Activated T-cell treated with anti-CD3 and anti-CD28 coated beads for 48 hours (primary cell): ENCODE measurements at places on chromosomes 16 and 17.

GRCh38 chr17:40824015-40824832, 1.8 kb upstream of the KRT10 start:
- no peak for DNase-seq

- DNase-seq: no peak
Measured at GRCh38 chr17:61660746-61661485, 69.9 kb upstream of the NACA2 start.

- no peak for DNase-seq
Measured at GRCh38 chr16:12062343-12063003, 85.9 kb downstream of the SNX29 start.

- DNase-seq: no peak
Measured at GRCh38 chr17:82315703-82316358, 1.6 kb downstream of the CD7 start.

GRCh38 chr17:57370037-57370581, 113.8 kb downstream of the MSI2 start:
- no peak for DNase-seq

- no peak for DNase-seq
Measured at GRCh38 chr17:16972346-16972745, 428 bp upstream of the TNFRSF13B start.

GRCh38 chr17:17504341-17505140, 8.3 kb upstream of the RASD1 start:
- DNase-seq: no peak

DNA sequence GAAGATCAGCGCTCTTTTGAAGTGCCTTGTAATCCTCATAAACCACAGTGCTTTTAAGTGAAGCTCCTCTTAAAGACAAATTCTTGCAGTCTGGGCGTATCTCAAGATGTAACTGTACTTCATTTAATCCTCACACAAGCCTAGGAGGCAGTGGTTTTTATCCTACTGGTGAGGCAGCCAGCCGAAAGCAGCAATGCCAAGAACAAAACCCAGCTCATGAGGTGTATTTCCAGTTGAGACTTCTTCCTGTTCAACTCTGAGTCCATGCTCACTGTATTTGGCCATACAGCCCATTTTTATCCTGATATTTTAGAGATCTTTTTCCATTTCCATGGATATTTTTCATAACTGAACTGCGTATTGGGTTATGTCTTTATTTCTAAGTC, 13.7 kb downstream of the CTRB2 start:
- DNase-seq: no peak

DNA sequence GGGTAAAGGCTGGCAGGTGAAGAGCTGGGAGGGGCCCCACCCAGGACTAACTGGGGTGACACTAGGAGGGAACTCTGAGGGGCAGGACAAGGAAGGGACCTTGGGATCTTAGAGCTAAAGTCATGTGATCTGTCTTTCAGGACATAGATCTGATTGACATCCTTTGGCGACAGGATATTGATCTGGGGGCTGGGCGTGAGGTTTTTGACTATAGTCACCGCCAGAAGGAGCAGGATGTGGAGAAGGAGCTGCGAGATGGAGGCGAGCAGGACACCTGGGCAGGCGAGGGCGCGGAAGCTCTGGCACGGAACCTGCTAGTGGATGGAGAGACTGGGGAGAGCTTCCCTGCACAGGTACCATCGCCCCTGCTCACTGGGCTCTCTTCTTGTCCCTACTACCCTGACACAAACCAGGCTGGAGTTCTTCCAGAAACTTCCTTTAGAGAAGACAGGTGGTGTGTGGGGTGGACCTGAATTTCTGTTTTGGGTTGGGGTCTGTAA, 8.1 kb downstream of the NFE2L1 start:
- DNase-seq: no peak

DNA sequence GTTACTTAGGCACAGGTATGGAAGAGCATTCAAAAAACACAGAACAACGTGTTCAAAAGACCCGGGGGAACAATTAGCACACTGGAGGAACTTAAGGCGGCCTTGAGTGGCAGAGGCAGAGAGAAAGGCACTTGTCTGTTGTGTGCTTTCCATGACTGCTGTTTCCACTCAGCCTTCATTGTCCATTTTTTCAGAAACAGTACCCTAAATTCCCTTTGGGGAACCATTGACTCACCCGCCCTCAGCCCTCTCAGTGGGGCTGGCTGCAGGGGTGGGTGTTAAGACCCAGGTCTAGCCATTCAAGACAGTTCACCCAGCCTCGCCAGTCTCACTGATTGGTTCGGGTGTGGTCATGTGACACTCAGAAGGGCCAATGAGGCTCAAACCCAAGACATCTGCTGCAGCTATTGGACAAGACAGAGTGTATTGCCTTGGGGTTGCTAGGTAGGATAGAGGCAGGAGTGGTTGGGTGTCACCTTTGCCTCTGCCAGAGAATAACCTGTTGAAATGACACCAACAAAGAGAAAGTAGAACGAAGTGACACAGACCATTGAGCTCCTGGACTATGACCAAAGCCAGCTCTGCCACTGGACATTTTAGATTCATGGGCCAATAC, 19.6 kb upstream of the CEP20 start:
- DNase-seq: peak; percentile 44

DNA sequence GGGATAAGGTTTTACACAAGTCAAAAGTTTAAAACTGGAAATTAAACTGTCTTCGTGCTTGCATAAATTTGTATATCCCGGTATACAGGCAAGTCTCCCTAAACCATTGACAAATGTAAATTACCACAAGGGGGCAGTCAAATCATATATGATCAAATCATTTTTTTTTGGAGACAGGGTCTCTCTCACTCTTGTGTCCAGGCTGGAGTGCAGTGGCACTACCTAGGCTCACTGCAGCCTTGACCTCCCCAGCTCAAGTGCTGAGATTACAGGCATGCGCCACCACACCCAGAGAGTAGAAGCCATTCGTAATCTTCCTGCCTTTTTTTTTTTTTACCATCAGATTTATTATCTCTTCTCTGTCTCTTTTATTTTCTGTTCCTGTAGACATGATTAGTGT, 18.5 kb downstream of the TOP2A start:
- DNase-seq: no peak

DNA sequence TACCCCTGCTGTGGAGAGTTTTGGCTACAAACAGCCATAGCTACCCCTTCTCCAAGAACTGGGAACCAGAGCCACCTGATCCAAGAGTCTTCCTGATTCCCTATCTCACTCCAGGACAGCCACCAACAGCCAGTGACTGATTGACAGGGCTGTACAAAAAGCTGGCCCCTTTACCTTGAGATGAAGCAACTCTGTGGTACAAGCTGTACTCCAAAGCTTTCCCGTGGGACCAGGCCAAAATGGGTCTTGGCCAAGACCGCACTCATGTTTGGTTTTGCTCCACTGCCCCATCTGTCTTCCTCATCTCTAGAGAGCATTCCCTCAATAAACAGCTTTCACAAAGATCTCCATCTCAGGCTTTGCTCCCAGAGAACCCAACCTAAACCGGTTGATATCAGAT, 43.6 kb downstream of the RNF157 start:
- DNase-seq: no peak

- DNase-seq: no peak
Measured at GRCh38 chr17:61444831-61445230, 7.4 kb upstream of the TBX4 start.

DNA sequence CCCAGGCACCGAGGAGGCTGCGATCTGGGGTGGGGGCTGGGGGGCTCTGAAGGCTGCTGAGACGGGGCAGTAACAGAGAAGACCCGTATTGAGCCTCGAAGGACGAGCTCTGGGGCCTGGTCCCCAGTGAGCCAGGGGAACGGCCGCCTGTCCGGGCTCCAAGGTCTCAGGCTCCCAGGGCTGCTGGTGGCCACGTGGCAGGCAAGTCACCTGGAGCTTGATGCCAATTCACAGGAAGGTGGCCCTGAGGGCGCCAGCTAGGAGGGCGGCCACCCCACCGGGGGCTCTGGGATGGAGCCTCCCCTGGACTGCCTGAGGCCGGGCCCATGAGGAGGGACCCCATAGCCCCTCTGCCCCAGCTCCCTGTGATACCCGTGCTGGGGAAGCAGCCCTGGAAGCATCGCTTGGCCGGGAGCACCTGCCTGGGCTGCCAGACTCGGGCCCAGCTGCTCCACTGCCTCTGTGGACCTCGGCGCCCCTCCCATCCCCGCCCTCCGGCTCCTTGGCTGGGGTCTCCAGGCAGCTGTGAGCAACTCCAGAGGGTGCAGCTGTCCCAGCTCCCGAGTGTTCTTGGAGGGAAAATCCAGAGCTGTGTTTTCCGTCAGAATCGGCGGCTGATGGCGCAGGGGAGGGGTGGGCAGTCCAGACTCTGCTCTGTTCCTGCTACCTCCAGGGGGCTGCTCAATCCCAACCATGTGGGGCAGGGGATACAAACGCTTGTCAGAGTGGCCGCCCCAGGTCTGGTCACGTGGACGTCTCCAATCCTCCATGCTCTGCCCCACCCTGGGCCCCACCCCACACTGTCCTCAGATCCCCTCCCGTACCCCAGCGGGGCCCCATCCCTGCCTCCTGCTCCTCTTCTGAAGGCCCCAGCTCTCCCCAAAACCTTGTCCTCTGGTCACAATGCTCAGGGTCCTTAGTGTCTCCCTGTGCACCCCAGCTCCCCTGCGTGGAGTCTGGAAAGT, 67.2 kb upstream of the GNG13 start:
- DNase-seq: no peak

DNA sequence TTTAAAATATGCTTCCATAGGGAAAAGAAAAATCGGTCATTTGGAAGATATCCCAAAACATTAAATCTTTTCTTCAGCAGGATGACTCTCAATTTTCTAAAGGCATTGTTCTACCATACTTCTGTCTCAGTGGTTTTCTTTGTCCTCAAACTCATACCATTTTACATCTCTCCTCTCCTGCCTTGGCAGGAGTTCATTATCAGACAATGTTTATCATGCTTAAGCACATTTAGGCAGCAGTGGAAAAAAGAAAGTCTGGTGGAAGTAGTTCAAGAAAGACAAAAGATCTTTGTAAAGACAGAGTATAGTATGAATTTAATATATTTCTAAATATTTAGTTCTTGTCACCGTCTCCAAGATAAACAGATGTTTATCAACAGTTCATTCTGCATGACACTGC, 68.2 kb downstream of the CDK12 start:
- DNase-seq: no peak

GRCh38 chr17:38444151-38444550, 15.9 kb downstream of the ARHGAP23 start:
- peak; percentile 58 for DNase-seq

GRCh38 chr17:79565606-79566250, 45.1 kb downstream of the RBFOX3 start:
- DNase-seq: no peak

DNA sequence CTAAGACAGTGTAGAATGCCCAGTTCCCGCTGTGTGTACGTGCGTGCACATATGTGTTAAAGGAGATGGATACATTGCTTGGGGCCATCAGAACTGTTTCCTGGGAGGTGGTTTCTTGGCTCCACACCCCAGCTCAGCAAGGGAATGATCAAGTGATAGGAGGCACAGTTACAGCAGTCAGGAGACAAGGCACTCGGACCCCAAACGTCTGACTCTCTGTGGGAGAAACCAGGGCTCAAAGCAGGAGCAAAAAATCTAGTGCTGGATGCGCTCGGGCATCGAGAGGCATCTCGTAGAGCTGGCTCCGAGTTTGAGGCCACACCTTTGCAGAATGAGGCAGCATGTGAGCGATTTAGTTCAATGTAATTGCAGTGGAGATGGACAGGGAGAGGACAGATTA, 71.9 kb downstream of the RBBP6 start:
- DNase-seq: no peak

GRCh38 chr16:27465483-27465879, 63.5 kb downstream of the IL21R start:
- DNase-seq: no peak
